Thoracic aorta (tissue), 2 donors: ENCODE measurements at places on chromosomes 2 and 18. TPM values are rescaled to one million over a fixed set of nuclear protein-coding genes. Genes with fewer than 3 reads are reported as not detected.

SLC23A3 gene
- 1.4 TPM for total RNA-seq

SLC38A11 gene
- 0.85 TPM for total RNA-seq

DQX1 gene
- 1.9 TPM for total RNA-seq

USP37 gene
- 10.2 TPM for total RNA-seq

LIMS4 gene
- total RNA-seq: 24.6 TPM

MGAT4A gene
- 44.0 TPM for total RNA-seq

C1GALT1C1L gene
- 0.95 TPM for total RNA-seq

SH2D6 gene
- not detected for total RNA-seq

FKBP1B gene
- 12.5 TPM for total RNA-seq

TTR gene
- not detected for total RNA-seq

OR6B2 gene
- total RNA-seq: not detected

DCAF17 gene
- 47.4 TPM for total RNA-seq

CFAP53 gene
- total RNA-seq: 0.35 TPM

DHRS9 gene
- 4.8 TPM for total RNA-seq

SPP2 gene
- total RNA-seq: not detected

CAPN14 gene
- total RNA-seq: not detected

CHST9 gene
- total RNA-seq: not detected

CYP27A1 gene
- 31.6 TPM for total RNA-seq

HOXD9 gene
- 1.4 TPM for total RNA-seq

KLHL30 gene
- total RNA-seq: 33.4 TPM

SDC1 gene
- 3.1 TPM for total RNA-seq

CERKL gene
- not detected for total RNA-seq

DPYSL5 gene
- not detected for total RNA-seq

FKBP7 gene
- total RNA-seq: 20.1 TPM

CNGA3 gene
- not detected for total RNA-seq

FBLN7 gene
- 15.6 TPM for total RNA-seq

EVA1A gene
- not detected for total RNA-seq

HJURP gene
- 0.95 TPM for total RNA-seq
